GM18507 (cell line): ENCODE measurements at places on chromosomes 1 and 21.

- peak; percentile 50 for DNase-seq
These were observed 12.4 kb downstream of the SLC30A1 start for GRCh38 chr1:211566431-211567025.

- DNase-seq, result no peak
These were observed 26.9 kb downstream of the EDARADD start for GRCh38 chr1:236421022-236421421.

- DNase-seq, result no peak
These were observed 779 bp downstream of the SON start for GRCh38 chr21:33543505-33544129.

- DNase-seq, result no peak
These were observed 10.0 kb upstream of the RPE65 start for GRCh38 chr1:68459796-68460195.

DNA sequence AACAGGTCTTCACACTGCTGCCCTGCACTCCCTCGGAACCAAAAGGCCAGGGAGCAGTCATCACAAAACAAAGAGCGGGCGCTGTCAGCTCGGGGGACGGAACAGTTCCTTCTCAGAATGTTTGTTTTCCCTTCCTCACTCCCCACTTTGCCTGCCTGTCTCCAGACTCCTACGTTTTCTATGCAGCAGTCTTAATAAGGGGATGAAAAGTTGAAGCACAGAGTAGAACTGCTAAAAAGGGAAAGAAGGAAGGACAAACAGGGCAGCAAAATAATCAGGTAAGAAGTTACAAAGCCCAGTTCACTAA lies 738 bp upstream of the GPR161 start:
- no peak for DNase-seq

DNA sequence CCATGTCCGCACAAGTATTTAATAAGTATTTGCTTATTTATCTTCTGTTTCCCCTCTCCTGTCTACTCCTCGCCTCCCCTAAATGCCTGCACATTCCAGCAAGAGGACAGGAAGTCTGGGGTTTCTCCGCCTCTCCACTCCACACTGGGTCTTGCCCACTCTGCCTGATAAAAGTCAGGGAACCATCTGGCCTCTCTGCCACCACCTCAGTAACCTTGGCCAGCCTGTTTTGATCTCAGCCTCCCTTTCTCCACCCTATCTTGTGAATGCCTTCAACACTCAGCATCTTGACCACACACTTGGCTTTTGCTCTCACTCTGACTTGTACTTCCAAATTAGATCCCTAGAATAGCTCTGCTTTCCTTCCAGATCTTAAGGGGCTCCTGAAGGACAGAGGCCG lies 165.3 kb upstream of the UBE2U start:
- no peak for DNase-seq

GRCh38 chr1:3213730-3214129 lies 144.7 kb downstream of the PRDM16 start:
- no peak for DNase-seq

GRCh38 chr1:17913326-17914115 lies 158.4 kb downstream of the ACTL8 start:
- DNase-seq, result no peak

GRCh38 chr1:209736490-209737117 lies 19.2 kb upstream of the TRAF3IP3 start:
- no peak for DNase-seq

- DNase-seq, result no peak
These were observed 154.5 kb downstream of the ACTL8 start for GRCh38 chr1:17909634-17910033.

DNA sequence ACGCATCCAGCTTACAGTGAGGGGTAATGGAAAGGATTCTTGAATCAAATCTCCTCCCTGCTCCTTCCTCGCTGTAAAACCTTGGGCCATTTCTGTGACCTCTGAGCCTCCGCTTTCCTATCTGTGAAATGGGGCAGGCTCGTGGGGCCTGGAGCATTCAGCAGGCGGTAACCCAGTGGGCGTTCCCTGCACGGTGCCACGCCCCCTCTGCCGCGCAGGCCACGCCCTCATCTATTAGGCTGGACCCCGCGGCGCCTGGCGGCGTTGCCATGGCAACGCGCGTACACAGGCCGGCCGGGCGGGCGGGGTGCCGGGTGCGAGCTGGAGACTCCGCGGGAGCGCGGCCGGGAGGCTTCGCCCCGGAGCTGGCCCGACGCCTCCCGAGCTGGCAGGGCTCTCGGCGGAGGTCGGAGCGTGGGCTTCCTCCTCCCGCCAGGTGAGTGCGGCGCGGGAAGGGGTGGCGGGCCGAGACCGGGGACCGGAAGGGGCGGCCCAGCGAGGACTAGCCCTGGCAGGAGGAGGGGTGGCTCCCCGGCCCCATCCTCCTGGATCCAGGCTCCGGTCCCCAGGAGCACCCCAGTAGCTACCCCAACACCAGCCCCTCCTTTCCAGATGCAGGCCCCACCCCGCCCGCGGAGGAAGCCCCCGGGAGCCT lies at the start of gene FHAD1:
TSS of gene FHAD1 (plus strand) at position 264 of the 655 bp plus-strand sequence. CDS start 4,562 bp downstream, outside the sequence.
- DNase-seq, result peak; percentile 43

GRCh38 chr1:219340796-219341195 lies 167.1 kb downstream of the LYPLAL1 start:
- no peak for DNase-seq

GRCh38 chr1:217138173-217138765 lies 415.0 kb upstream of the ESRRG start:
- DNase-seq, result no peak

GRCh38 chr1:41752514-41753170 lies 166.1 kb downstream of the HIVEP3 start:
- DNase-seq, result no peak

- no peak for DNase-seq
These were observed 2.9 kb downstream of the GPR37L1 start for GRCh38 chr1:202125611-202126010.

GRCh38 chr1:42379794-42380585 lies 602 bp upstream of the RIMKLA start:
- no peak for DNase-seq

GRCh38 chr1:213166852-213167251 lies 115.8 kb downstream of the RPS6KC1 start:
- DNase-seq, result no peak

GRCh38 chr1:2027961-2028583 lies 8.9 kb downstream of the GABRD start:
- no peak for DNase-seq

DNA sequence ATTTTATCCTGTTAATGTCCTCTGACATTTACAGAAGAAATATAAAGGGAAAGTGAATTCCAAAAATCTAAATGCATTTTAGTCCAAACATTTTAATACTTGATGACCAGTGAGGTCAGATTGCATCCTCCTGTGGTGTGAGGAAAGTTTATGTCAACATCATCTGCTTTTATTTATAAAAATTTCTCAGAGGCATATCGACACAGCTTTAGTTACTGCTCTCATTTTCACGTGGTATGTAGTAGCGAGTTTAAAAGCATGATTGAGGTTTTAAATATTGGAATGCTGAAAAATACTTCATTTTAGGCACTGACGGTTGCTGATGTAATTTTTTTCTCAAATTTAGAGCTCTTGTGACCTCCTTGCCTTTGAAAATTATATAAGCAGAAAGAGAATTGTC lies 234.8 kb downstream of the HMCN1 start:
- no peak for DNase-seq

DNA sequence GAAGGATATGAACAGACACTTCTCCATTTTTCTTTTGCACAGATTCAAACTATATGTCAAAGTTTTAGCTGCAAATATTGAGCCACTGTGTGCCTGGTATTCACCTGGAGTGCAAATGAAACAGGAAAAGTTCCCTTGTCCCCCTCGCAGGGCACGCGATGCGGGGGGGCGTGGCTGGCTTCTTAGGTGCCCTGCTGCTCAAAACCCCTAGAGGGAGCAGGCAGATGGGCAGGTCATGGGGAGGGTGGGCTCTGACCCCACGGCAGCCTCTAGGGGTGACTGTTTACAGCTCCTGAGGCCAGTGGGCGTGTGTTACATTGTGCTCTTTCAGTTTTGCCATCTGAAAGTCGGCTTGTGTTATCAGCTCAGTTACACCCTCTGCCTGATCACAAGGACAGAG lies 931.2 kb upstream of the B3GALT2 start:
- no peak for DNase-seq
